ENCODE measurements at places on chromosomes 7 and 10.

GRCh38 chr10:5999440-6000165 is 22.3 kb upstream of the IL15RA start:
- peak; percentile 22 for DNase-seq

DNA sequence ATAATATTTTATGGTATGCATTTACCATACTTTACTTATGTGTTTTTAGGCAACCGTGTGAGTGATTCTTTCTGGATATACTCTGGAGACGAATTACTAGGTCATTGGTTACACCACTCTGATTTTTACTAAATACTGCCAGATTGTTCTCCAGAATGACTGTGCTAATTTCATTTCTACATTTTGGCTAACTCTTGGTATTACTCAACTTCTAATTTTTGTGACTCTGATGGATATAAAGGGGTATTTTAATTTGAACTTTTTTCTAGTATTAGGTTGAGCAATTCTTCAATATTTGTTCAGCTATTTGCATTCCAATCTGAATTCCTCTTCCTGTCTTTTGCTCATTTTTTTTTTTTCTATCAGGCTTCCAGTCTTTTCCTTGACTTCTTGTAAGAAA is 223.6 kb downstream of the MDFIC start:
- DNase-seq: no peak

DNA sequence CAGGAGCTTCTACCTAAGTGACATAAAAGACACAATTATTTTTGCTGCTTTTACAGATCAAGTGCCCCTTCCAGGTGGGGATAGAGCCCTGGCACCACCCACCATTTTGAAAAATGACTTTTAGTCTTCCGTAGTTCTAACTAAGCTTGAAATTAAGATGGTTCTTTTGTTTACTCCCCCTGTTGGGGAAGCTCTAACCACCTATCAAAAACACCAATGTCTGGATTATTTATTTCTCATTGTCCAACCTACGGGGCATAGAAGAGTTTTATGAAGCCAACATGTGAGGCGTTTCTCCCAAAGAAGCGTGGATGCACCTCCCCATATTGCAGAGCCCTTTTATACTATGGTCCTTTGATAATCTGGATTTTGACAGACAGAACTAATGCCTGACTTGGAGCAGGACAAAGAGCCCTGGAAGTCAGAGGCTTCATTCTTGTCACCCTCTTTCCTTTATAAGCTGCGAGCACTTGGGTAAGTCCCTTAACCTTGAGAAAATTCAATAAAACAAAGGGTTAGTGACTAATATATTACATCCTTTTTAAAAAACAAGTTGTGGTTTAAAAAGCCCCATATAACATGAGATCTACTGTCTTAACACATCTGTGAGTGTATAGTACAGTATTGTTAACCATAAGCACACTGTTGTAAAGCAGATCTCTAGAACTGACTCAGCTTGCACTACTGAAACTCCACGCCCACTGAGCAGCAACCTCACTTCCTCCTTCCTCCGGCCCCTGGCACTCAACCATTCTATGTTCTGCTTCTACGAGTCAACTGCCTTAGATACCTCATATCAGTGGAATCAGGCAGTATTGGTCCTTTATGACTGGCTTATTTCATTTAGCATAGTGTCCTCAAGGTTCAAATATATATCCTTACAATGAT is 67.5 kb downstream of the ATXN7L1 start:
- no peak for DNase-seq

GRCh38 chr10:88081457-88082054 is 218.1 kb downstream of the PTEN start:
- DNase-seq: no peak

GRCh38 chr7:51446785-51447184 is 130.2 kb upstream of the COBL start:
- no peak for DNase-seq

- no peak for DNase-seq
Measured at GRCh38 chr10:1278306-1278705, 222.1 kb downstream of the WDR37 start.

DNA sequence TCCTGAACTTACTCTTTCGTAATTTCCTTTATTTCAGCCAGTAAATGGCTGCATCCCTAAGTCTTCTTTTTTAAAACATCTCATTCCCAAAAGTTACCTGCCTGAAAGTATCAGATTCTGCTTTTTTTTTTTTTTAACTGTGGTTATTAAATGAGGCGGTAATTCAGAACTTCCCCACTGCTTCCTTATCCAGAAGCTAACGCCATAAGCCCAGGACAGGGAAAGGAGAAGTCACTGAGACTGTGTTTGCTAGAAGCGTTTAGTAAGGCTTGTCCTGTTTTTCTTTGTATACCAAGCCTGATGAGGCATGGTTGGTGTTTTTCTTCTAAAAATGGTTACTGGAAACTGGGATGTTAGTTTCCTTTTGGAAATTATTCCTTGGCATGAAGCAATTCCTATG is 197.8 kb downstream of the CELF2 start:
- no peak for DNase-seq

DNA sequence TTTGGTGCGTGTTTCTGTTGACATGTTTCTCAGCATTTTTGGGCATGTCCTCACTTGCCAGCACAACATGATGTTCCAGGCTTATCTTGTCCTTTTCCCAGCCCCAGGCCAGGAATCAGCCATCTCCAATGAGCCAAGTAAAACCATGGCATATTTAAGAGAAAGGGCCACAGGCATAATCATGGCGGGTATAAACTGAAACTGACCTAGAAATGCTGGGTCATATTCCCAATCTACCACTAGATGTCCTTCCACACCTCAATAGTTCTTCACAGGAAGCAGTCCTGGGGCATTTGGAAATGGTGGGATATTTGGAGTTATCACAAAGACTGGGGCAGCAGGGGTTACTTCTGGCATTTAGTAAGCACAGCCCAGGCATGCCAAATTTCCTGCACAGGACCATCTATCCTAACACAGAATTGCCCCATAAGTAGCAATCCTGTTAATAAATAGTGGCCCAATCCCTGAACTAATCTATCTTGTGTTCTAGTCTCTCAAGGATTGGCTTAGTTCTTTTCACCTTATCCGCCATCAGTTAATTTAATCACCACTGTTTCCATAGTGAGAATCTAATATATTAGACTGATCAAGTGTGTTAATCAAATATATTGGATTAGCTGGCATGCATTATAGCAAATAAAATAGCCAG is 101.6 kb downstream of the NPSR1 start:
- no peak for DNase-seq

All from NCI-H2107 (cell line).